ENCODE measurements at places on chromosomes 2 and 18.

GRCh38 chr2:200964498-200964897, 1.0 kb upstream of the ORC2 start:
- peak; percentile 35 for DNase-seq

GRCh38 chr2:177239053-177239452, 25.5 kb downstream of the NFE2L2 start:
- DNase-seq, result no peak

- DNase-seq, result no peak
These were observed 32.5 kb downstream of the CPO start for GRCh38 chr2:206971805-206972204.

GRCh38 chr2:64482243-64482642, 28.3 kb downstream of the LGALSL start:
- DNase-seq, result no peak

- peak; percentile 31 for DNase-seq
These were observed 25.4 kb upstream of the SLC66A3 start for GRCh38 chr2:11129598-11130449.

GRCh38 chr2:215396595-215397313, 39.1 kb downstream of the FN1 start:
- DNase-seq, result no peak

- no peak for DNase-seq
These were observed 37.8 kb upstream of the RNF125 start for GRCh38 chr18:31980863-31981262.

GRCh38 chr2:241291977-241292376, 23.5 kb downstream of the HDLBP start:
- no peak for DNase-seq

DNA sequence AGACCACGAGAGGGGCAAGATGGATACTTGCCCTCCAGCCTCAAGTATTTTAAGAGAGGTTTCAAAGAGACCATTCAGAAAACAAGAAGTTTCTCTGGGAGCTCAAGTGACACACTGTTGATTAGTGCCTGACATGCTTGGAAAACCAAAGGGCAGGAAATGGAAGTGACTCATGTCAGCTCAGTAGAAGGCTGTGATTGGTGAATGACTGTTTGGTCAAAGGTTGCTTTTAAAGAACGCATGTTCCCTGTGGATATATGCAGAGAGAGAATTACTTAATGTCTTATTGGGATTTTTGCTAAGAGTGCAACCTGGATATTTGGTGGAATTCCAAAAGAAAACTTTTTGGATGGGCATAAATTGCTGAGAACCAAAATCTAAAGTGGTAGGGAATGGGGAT, 549.9 kb downstream of the XIRP2 start:
- DNase-seq, result no peak

- DNase-seq, result no peak
These were observed 816.3 kb upstream of the HS6ST1 start for GRCh38 chr2:129135017-129135416.

DNA sequence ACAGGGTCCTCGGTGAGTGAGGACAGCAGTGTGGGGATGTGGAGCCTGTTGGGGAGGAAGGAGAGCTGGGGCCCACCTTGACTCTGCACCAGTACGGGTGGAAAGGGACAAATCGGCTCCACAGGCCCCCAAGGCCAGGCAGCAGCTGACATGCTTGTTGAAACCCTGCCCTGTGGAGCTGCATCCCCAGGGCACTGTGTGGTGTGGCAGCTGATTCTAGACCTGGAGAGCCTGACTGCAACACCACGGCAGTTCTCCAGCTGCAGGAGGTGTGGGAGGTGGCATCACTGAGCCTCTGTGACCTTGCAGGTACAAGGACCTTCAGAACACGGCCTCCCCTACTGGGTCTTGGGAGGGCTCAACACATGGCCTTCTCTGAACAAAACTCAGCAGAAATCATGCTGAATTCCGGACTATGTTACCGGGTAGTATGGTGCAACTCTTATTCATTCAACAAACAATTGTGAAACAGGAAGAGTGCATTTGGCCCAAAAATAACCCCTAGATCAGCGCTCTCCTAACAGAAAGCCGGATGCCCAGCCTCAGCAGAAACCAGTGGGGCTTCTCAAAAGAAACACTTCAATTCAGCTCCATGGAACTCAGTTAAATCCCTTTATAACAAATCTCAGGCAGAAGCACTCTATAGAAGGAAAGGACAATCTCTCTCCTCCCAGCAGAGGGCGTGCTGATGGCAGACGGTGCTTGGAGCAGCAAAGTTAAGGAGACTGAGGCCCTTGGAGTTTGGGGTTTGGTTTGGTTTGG, 104.4 kb upstream of the SALL3 start:
- peak; percentile 51 for DNase-seq

- no peak for DNase-seq
These were observed 330.0 kb downstream of the PLCL1 start for GRCh38 chr2:198134293-198134955.

GRCh38 chr18:80010551-80010906, 22.2 kb upstream of the TXNL4A start:
- DNase-seq, result no peak

DNA sequence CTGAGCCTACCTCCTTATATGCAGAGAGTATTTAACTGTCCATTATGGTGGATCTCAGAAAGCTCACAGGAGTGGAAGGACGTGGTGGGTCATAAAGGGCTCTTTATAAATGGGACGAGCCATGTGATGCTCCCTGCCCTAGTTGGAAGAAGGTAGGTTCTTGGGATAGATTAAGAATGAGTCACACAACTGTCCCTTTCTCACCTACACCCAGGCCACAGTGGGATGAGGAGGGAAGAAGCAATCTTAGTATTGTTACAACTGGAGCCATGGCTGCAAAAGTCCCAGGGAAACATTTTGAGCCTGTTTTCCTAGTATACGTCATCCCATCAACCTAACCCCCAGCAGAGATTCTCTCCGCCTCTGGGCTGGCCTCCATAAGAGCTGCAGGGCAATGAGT, 229.9 kb downstream of the TTC32 start:
- DNase-seq, result no peak

DNA sequence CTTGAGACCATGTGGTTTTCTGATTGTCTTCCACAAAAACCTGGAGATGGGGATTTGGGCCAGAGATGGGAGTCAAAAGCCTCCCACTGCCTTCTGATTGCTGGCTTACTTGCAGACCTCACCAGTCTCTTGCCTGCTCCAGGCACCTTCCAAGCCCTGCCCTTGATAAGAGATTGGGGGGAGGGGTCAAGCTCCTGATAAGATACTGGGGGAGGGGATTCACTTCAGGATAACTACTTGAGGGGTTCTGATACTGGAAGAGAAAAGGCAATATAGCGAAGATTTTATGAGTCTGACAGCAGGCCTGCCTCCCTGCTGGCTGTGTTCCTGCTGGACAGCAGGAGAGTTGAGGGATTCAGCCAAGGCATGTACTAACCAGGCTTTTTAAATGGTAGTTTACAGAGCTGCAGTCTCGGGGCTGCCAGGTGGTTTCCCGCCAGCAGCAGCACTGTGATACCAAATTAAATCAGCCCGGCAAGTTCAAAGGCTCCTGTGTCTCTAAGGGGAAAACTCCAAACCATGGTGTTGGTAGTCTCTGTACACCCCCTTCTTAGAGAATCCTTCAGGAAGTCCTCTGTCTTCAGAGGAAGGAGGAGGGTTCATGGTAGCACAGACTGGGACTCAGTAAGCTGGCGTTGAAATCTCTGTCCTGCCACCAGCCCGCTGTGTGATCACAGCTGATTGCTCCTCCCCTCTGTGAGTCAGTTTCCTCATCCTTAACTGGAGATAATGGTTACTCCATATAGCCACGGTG, 58.3 kb downstream of the FBXO36 start:
- peak; percentile 8 for DNase-seq

DNA sequence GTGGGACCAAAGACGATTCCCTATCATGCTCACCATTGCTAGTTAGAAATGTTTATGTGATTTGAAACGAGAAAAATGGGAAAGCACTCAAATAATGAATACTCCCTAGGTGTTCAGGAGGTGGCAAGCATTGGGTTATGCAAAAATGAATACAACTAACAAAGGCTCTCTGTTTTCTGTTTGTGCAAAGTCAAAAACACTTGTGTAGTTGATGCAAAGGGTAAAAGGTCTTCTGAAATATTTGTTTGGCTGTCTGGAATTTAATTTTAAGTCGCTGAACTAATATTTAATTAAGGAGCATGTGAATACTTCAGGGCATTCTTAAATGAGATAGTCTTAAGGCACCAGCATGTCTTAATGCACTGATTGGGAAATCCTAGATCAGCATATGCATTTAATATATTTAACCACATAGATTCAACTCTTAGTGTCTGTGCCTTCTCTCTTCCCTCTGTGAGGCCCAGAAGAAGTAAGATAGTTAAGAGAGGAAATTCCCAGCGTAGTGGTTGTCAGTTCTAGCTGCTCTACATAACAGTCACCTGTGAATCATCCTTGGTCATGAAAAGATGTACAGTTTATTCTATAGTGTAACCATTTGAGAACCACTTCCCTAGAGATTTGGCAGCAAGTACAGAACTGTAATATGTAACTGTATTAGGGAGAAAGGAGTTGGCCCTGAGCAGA, 111.9 kb downstream of the EPC2 start:
- DNase-seq, result no peak

- no peak for DNase-seq
These were observed 9.2 kb upstream of the DNPEP start for GRCh38 chr2:219396863-219397457.

- DNase-seq, result no peak
These were observed 97.6 kb upstream of the RMDN2 start for GRCh38 chr2:37827455-37827854.
